ENCODE measurements at places on chromosomes 7 and 10.
A peak's percentile ranks its signal among the peaks of the same experiment; 100 is the strongest.

DNA sequence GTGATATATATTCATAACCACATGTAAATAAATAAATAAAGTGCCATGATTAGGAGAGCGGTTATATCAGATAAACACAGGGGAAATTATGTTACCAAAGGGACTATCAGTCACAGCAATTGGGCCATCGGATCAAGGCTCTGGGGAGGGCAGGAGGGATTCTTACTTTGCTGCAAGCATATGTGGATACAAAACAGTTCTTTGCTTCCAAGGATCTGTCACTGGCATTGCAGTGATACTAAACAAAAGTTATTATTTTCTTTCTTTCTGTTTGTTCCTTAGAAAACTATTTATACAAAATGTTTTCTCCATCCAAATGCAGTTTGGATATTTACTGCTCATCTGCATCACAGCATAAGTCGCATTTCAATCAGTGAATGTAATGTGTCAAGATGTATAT, 188.4 kb upstream of the MGMT start:
- DNase-seq, result no peak

DNA sequence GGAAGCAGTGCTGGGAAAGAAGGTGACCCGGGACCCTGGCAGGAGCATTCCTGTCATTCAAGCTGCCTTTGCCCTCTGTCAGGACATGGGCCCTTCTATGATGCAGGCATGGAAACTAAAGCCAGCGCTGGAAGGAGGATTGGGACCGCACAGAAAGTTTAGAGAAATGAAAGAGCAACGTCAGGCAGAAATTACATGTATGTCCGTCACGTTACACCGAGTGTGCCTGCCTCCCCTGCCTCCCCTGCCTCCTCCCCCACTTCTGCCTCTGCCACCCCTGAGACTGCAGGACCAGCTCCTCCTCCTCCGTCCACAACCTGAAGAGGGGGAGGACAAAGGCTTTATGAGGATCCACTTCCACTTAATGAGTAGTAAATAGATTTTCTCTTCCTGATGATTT, 13.9 kb upstream of the PWWP2B start:
- DNase-seq, result no peak

- no peak for DNase-seq
Observed at GRCh38 chr7:81150951-81151361, 232.1 kb upstream of the SEMA3C start.

DNA sequence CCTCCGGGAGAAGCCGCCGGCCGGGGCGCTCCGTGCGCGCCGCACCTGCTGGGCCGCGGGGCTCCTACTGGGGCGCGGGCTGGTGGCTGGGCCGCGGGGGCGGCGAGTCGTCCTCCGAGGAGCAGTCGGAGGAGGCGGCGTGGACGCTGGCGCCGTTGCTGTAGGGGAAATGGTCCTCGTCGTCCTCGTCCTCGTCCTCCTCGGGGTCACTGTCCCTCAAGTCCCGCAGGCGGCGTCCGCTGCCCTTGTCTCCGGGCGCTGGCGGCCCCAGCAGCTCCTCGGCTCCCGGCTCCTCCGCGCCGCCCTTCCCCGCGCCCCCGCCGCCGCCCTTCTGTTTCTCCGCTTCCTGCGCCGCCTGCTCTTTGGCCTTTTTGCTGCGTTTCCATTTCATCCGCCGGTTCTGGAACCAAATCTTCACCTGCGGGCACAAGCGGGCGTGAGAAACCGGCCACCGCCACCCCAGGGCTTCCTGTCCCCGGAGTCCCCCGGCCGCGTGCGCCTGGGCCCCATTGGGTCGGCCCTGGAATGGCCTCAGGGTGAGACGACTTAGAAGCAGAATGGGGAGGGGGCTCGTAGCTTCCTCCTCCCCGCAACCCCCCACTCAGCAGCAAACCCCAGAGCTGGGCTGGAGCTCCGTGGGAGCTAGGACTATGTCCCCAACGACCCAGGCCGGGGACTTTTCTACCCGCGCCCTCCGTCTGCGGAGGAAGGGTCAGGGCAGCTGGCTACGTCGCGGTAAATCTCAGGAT, 4.8 kb downstream of the MNX1 start:
- no peak for DNase-seq

- DNase-seq, result no peak
Observed at GRCh38 chr10:61071580-61071979, 127.6 kb upstream of the RHOBTB1 start.

DNA sequence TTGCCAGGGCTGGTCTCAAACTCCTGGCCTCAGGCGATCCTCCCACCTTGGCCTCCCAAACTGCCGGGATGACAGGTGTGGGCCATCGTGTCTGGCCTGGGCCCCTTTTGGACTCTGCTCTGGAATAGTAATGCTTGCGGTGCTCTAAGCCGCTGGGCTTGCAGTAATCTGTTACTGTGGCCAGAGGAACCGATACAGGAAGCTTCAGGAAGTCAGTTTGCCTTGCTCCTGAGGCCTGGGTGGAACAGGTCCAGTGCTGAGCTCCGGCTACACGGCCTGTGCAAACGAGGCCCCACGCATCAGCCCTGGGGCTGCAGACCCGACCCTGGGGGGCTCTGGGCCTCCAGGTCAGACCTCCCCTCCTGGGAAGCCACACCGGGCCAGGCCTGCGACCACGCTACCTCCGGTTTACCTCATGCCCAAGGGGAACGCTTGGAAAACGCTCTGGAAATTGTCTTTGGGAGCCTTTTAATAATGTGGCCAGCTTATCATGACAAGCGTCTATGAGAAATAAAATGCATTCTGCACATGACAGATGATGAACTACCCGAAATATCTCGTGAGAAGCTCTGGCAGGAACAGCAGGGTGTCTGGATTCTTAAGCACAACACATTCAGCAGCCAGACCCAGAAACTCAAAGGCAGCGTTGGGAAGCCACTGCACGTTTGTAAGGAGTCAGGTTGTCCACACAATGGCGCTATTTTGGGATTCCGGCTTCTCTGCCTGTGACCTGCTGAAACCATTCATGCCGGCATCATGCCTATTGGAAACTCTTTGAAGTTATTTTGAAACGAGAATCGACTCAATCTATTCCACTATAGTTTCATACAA, 10.1 kb upstream of the ADAP1 start:
- DNase-seq, result no peak

DNA sequence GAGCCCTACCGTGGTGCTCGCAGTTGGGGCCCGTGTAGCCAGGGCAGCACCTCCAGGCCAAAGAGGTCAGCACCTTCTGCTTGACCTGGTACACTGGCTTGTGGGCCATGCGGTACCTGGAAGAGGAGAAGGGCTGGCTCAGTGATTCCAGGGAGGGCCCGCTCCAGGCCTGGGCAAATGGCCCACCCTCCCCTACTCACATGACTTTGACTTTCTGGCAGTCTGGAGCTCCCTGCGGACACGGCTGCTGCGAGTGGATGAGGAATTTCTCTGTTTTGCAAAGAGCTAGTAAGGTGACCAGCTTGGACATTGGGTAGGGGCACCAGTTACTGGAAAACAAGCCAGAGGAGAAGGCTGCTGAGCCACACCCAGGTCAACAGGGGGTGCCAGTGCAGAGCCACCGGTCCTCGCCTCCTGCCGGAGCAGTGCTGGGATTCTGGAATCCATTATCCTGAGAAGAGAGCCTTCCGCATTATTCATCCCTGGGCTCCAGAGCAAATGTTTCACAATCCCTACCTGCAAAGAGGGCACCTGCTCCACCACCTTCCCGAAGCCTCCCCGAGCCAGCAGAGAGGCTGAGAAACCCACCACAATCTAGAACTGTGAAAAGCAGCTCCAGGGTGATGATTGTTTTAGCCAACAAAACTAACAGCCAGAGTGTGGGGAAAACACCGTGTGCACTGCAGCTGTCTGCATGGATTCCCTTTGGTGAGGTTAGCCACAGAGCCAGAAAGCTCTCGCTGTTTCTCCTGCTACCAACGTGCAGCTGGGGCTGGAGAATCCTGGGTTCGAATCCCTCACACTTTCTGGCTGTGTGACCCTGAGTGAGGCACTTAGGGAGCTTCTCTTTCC, 11.8 kb downstream of the MMRN2 start:
- DNase-seq, result no peak

- no peak for DNase-seq
Observed at GRCh38 chr7:517774-518629, 1.6 kb downstream of the PDGFA start.

GRCh38 chr7:77315182-77315591, 101.0 kb downstream of the GSAP start:
- DNase-seq, result no peak

DNA sequence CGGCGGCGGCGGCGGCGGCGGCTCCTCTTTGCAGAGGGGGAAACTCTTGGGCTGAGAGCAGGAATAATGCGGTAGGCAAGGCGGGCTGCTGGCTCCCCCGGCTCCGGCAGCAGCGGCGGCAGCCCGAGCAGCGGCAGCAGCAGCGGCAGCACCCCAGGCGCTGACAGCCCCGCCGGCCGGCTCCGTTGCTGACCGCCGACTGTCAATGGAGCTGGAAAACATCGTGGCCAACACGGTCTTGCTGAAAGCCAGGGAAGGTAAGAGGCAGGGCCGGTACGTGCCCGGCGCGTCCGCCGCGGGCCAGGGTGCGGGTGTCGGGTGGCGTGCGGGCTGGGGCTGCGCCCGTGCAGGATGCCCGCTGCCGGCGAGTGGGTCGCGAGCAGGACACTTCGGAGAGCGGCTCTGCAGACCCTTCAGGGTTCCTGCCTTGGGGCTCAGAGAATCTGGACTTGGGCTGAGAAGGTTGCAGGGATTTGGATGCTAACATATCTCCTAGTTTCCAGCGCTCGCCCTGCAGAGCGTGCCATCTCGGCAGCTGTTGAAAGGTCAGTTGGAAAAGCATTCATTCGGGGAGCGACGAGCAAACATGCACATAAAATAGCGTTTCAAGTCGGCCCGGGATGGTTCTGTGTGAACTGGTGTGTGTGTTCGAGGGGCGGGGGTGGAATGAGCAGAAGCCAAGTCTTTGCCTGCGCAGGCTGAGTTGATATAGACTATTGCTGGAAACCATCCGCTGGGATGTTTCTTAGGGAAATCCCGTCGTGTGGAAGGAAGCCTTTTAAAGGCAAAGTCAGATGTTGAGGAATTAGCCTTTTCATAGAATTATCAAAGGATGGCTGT, 562 bp downstream of the GRK5 start:
- peak; percentile 30 for DNase-seq

- DNase-seq, result no peak
Observed at GRCh38 chr10:33381451-33382215, 47.2 kb upstream of the NRP1 start.

GRCh38 chr7:100369105-100369504, 4.2 kb upstream of the PILRA start:
- peak; percentile 47 for DNase-seq

GRCh38 chr7:32532716-32533115, 37.4 kb downstream of the AVL9 start:
- DNase-seq, result no peak

DNA sequence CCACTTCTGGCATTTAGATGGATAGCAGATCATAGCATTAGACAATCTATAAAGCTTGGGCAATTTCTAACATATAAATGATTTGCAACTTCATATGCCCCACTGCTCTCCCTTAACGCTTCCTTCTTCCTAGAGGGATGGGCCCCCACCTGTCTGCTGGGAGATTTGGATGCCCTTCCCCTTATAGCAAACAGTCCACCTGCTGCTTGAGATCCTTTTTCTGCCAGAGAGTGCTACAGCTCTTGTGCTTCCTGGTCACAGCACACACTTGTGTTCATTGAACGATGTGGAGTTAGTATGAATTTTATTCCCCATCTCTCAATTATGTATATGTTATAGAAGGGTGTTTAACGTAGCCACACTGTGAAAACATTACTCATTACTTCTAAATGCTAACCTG, 10.4 kb upstream of the PCGF5 start:
- no peak for DNase-seq

GRCh38 chr10:624605-625332, 64.7 kb downstream of the DIP2C start:
- no peak for DNase-seq

GRCh38 chr7:157046681-157047080, 36.2 kb upstream of the MNX1 start:
- DNase-seq, result no peak

GRCh38 chr7:155203882-155204691, 93.6 kb upstream of the INSIG1 start:
- DNase-seq, result no peak

DNA sequence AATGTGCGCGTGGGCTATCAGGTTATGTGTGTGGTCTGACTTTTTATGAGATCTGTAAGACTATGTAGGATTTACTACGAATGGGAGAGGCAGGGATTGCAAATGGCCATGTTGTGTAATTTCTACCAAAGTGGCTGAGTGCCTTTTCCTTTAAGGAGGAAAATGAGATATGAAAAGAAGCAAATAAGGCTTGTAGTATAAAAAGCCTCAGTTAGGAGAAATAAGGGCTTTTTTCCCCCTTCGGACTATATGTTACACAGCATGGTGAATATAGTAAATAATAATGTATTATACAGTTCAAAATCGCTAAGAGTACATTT, 447 bp upstream of the GPAM start:
- DNase-seq, result no peak

GRCh38 chr10:19904202-19904661, 88.0 kb downstream of the PLXDC2 start:
- DNase-seq, result no peak

GRCh38 chr10:8876171-8876570, 821.7 kb downstream of the GATA3 start:
- no peak for DNase-seq

All from CD4-positive, alpha-beta T cell treated with Interleukin-10 for 1 hour (primary cell).